H7 (cell line): ENCODE measurements at places on chromosomes 13 and 19. TPM values are rescaled to one million over a fixed set of nuclear protein-coding genes. Genes with fewer than 3 reads are reported as not detected.

The TMEM190 gene
- total RNA-seq = not detected in 2 replicates

The CILP2 gene
- total RNA-seq = 4.4 and 7.0 TPM in 2 replicates

- DNase-seq = no peak
These were observed 112.9 kb upstream of the CACNA1A start for GRCh38 chr19:13619203-13619632.

- DNase-seq = no peak
These were observed 45.7 kb upstream of the C1QTNF9 start for GRCh38 chr13:24263632-24264031.

DNA sequence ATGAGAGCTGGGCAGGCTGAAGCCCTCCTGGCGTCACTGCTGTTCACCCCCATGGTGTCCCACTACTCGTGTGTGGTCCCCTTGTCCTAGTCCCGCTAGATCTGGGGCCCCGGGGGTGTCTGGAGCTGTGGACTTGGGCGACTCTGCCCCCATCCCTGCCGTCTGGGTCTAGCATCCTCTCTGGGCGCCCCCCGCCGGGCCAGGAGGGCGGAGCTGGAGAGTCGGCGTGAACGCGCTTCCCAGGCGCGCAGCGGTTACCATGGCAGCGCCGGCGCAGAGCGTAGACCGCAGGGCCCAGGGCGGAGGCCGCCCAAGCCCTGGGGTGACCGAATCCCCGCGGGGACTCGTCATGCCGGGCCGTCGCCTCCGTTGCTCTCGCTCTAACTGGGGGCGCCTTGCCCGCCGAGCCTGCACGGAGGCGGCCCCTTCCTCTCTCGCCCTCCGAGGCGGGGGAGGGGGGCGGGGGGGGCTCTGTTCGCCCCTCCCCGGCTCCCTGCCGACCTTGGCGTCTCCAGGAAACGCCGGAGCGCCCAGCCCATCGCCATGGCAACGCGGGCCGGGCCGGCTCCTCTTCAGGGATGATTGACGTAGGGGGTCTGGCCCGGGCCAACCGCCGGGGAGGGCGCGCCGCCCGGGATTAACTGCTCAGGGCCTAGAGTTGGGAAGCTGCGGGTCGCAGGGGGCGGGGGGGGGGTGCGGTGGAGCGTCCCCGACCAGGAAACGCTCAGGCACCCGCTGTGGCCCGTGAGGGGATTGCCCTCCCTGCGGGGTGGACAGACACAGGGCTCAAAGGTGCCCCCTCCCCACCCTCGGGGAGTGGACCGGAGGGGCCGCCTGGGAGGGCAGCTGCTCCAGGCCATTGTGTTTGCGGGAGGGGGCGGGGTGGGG, 8.9 kb downstream of the ISYNA1 start:
- peak; percentile 99 for DNase-seq

- no peak for DNase-seq
These were observed 509.9 kb upstream of the GPC6 start for GRCh38 chr13:92716749-92717148.

GRCh38 chr13:24724714-24725113, 39.3 kb upstream of the RNF17 start:
- DNase-seq = no peak

- DNase-seq = no peak
These were observed 316.7 kb upstream of the KLHL1 start for GRCh38 chr13:70424928-70425327.

- no peak for DNase-seq
These were observed 13.4 kb upstream of the ERFL start for GRCh38 chr19:41941410-41942202.

DNA sequence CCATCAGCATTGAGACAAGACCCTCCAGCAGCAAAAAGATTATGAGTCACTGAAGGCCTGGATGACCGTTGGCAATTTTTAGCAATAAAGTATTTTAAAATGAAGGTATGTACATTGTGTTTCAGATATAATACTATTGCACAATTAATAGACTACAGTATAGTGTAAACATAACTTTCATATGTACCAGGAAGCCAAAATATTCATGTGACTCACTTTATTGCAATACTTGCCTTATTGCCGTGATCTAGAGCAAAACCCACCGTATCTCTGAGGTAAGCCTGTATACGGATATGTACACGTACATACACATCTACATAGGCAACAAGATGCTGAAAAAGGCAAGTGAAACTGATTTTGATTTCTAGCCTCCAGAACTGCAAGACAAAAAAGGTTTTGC, 103.3 kb downstream of the EDNRB start:
- no peak for DNase-seq

GRCh38 chr13:104571161-104571892, 1505.1 kb upstream of the SLC10A2 start:
- peak; percentile 45 for DNase-seq

- peak; percentile 35 for DNase-seq
These were observed 15.3 kb downstream of the GADD45B start for GRCh38 chr19:2491130-2491801.

- no peak for DNase-seq
These were observed 339.0 kb downstream of the HS6ST3 start for GRCh38 chr13:96428911-96429310.

DNA sequence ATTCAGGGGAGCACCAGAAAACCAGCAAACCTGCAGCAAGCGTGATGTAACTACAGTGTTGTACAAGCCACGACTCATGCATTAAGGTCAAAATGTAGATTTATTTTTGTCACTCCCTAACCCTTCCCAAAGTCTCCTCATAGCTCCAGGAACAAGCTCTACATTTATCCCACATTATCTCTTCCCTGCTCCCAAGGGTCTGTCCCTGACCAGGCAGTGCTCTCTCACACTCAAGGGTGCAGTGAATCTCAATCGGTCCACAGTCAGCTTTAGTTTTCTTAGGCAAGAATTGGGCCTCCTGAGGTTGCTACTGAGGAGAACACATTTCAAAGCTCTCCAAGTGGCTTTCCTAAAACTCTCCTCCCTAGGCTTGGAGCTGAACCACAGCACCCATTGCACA, 219.4 kb downstream of the NHLRC3 start:
- no peak for DNase-seq
